GM12864 (cell line): ENCODE measurements at places on chromosomes 4 and X.

DNA sequence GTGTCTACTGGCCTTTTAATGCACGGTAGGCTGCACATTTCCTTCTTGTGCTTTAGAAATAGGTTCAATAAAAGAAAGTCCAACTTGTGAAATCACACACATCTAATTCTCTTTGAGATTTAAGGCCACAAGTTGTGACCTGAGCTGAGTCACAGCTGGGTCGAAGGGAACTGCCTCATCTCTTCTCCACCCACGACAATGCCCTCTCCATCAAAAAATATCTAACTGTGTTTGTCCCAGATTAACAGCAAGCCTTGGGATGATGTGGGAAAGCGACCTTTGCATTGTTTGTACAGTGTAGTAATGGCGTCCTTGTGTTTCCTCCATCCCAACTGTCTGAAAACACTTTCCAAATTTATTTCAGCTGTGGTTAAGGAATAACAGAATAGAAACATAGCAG lies 168.9 kb downstream of the AMELX start:
- DNase-seq, result no peak

- no peak for DNase-seq
Observed at GRCh38 chr4:59966758-59967157, 1233.4 kb upstream of the ADGRL3 start.

- no peak for DNase-seq
Observed at GRCh38 chr4:152956650-152957436, 20.7 kb downstream of the FHDC1 start.

DNA sequence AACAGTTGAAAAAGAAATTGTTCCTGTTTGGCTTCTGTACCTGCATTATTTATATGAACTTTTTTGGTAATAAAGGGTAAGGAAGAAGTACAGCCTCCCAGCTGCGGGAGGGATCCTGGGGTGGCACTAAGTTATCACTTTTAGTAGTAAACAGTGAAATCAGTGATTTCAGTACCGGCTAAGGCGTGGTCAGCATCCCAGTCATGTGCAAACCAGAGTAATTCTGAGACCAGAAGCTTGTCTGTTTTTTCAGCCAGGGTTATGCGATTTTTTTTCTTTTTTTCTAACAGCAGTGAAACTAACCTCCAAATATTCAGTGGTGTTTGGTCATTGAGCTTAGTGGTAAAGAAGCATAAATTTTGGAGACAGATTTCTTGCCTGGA lies 3.3 kb downstream of the EGF start:
- no peak for DNase-seq

GRCh38 chr4:1658146-1658545 lies 26.0 kb downstream of the FAM53A start:
- DNase-seq, result no peak

GRCh38 chrX:132615391-132616131 lies 126.7 kb upstream of the MBNL3 start:
- no peak for DNase-seq

DNA sequence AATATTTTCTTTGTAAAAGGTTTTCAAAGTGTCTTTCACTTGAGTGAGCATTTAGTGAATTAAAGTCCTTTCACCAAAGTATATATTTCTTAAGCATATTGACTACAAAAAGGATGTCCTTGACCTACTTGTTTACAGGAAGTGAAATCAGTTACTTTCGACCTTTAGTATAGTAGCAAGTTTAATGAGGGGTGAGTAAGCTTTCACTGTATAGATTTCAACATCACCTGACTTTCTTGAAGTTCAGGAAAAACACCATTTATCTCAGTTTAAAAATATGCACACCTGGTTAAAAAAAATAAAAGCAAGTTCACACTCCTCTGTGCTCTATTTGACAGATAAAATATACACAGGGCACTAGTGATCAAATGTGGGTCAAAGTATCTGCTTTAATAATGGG lies 88.1 kb downstream of the CCSER1 start:
- DNase-seq, result no peak

GRCh38 chr4:79743014-79743413 lies 330.0 kb downstream of the ANTXR2 start:
- DNase-seq, result no peak
